ENCODE measurements at places on chromosomes 5 and 9.

- no peak for DNase-seq
Measured at GRCh38 chr9:77163884-77164283, 13.4 kb upstream of the VPS13A start.

GRCh38 chr9:20271096-20271495 is 351.2 kb downstream of the MLLT3 start:
- DNase-seq = no peak

DNA sequence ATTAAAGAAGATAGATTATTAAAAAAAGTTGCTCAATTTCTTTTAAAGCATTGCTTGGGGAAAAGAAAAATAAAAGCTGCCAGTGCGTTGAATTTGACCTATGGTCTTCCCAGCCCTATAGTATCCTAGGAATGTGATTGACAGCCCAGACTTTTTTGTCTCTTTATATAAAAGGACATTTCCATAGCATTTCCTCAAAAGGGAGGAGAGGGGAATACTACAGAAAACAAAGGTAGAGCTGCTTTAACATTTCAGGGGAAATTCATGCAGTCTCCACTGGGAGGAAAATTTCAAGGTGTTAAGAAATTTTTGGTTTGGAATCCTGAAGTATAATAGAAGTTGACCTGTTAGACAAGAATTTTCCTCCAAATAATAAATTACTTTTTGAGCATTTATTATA is 17.9 kb upstream of the GPR151 start:
- DNase-seq = no peak

DNA sequence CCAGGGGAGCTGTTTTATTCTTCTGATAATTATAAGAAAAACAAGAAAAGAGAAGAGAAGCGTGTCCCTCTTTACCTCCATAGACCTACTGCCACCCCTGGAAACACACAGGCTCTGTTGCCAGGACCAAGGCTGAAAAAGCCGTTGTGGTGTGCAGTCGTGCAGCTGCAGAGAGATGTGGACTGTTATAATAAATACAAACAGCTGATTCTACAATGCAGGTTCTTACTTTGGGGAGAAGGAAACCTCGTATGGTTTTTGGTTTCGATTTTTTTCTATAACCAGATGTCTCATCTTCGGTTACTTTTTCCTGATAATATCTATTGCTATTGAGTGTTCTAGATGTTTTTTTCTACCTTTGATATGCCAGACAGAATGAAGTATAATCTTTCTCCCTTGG is 28.1 kb downstream of the FYB1 start:
- DNase-seq = no peak

DNA sequence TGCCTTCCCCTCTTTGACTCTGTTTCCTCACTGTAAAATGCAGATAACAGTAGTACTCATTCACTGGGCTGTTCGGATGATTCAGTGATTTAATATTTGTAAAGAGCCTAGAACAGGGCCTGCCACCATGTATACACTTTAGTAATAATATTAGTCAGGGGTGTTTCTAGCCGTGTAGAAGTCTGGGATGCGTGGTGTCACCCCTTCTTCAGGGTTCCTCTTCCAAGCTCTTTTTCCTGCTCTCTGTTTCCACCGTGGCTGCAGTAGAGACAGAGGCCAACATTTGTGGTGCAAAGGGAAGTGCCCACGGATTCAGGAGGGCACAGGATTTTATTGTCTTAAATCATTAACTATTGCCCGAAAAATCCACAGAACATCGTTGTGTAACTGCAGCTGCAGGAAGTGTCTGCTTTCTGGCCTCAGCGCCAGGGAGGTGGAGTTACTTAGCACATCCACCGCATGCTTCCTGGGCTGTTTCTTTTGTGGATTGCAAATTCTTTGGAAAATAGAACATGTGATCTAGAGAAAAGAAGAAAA is 61.7 kb downstream of the TRIO start:
- no peak for DNase-seq

DNA sequence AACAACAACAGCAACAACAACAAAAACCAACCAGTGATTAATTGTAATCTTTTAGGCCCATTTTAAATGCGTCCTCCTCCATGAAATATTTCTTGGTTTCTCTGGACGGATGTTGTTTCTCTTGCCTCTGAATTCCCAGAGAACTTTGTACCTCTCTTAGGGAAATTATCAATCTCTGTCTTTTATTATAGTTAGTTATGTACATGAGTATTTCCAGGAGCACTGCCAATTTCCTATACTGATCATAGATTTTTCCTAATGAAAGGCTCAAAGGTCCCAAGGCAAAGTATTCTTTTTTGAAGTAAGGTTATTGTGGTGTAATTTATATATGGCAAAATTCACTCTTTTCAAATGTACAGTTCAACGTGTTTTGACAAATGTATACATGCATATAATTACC is 20.4 kb upstream of the PALM2AKAP2 start:
- DNase-seq = no peak

GRCh38 chr5:141992349-141992963 is 20.4 kb downstream of the GNPDA1 start:
- DNase-seq = peak; percentile 68

- no peak for DNase-seq
Measured at GRCh38 chr9:136880651-136881050, 5.7 kb upstream of the TRAF2 start.

- DNase-seq = no peak
Measured at GRCh38 chr9:109828254-109828653, 48.3 kb downstream of the PALM2AKAP2 start.

DNA sequence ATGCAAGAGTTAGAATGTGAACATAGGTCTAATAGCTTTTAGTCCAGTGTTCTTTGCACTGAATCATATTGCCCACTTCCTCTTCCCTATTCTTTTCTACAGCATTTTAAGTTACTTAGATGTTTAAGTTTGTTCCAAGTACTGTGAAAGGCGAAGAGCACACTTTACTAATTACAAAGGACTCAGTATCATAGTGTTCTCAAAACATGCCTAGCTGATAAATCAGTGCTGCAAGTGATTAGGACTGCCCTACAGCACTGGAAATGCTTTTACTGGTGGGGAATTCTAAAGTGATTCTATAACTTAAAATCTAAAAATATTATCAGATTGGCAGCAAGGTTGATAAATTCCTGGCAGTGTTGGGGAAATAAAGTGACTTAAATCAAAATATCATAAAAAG is 177.9 kb upstream of the KCNN2 start:
- DNase-seq = no peak

DNA sequence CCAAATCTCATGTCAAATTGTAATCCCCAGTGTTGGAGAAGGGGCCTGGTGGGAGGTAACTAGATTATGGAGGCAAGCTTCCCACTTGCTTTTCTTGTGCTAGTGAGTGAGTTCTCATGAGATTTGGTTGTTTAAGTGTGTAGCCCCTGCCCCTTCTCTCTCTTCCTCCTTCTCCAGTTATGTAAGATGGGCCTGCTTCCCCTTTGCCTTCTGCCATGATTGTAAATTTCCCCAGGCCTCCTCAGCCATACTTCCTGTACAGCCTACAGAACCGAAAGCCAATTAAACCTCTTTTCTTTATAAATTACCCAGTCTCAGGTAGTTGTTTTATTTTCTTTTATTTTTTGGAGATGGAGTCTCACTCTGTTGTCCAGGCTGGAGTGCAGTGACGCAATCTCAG is 18.2 kb upstream of the TXNDC8 start:
- DNase-seq = no peak

DNA sequence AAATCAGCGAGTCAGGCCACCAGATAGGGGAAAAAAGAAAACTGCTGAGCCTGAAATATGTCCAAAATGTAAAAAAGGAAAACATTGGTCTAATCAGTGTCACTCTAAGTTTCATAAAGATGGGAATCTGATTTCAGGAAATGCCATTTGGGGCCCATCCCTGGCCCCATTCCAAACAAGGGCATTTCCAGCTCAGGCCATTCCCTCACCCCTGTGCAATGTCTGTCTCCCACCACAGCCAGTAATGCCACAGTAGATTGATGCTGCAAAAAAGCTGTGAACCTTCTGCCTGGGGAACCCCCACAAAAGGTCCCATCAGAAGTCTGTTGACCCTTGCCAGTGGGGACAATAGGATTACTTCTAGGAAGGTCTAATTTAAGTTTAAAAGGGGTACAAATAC is 199.6 kb downstream of the YTHDC2 start:
- no peak for DNase-seq

All from stimulated activated CD8-positive, alpha-beta memory T cell treated with anti-CD3 and anti-CD28 coated beads, Interleukin-2, amount 100 ng/mL, for 1 hour (primary cell).